ENCODE measurements at places on chromosomes 2 and 18.

DNA sequence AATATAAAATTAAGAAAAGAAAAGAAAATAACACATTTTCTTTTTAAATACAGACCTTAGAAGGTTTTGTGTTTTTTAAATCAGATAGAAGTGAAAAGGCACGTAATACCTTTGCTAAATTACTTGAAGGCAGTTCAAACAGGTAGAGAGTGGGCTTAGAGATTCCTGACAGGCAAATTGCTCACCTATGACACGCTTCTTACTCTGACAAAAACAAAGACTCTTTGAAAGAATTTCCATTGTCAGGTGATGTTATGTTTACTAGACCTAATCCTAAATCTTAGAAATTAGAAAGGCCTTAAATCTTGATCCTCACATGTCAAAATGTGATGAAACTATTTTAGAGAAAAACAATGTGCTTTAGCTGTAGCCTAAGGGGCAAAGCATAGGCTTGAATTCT lies 522.9 kb downstream of the SOX11 start:
- DNase-seq: no peak

DNA sequence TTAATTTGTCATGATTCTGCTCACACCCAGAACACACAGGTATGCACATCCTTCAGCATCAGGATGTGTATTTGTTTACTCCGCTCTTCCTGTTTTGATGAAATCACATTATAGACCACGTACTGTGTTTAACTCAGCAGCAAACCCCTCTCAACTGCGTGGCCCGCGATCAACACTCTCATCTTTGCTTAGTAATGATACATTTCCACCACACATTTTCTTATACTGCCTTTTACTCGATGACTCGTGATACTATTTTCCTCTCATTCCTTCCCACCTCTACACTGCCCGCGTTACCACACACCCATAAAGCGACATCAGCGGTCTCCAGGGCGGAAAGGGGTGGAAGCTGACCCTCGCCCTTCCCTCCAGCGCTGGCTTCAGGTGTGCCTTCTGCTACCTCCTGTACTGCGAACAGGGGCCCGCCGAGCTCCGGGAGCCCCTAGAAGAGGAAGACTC lies 1.3 kb downstream of the NETO1 start:
- no peak for DNase-seq

DNA sequence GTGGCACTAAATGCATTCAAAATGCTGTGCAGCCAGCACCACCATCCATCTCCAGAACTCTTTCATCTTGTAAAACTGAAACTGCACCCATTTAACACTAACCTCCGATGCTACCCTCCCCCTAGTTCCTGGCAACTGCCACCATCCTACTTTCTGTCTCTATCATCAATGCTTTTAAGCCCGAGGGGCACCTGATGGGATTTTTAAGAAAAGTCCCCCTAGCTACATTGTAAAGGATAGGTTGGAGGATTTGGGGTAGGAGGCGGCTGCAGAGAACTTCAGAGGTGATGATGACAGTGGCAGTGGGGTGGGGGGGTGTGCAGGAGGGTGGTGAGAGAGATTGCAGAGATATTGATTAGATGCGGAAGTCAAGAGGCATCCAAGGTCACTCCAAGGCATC lies 10.8 kb upstream of the YWHAQ start:
- DNase-seq: no peak

GRCh38 chr2:4269885-4270284 lies 566.5 kb downstream of the DCDC2C start:
- DNase-seq: no peak

GRCh38 chr2:207865210-207865609 lies 95.5 kb upstream of the FZD5 start:
- no peak for DNase-seq

DNA sequence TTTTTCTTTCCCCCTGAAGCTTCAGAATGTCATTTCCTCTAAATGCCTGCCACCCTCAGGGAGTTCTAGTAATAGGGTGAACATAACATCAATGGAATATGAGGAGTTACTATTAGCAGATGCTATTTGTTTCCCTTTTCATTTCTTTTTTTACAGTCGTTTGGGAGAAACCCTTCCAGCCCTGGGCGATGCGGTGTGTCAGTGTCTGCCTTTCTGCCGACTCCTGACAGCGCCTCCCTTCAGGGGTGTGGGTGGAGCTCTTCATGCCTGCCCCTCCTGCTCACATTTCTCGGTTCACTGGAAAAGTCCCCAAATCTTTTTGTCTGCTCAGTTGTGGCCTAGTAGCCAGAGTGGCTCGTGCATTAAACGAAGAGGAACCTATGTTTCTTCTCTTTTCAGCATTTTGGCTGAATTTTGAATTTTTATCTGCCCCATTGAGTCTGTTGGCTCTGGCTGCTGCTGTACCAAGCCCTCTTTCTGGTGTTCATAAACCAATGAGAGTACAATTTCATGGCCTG lies 72.3 kb downstream of the FMNL2 start:
- no peak for DNase-seq

- DNase-seq: no peak
Measured at GRCh38 chr2:148548716-148549400, 95.7 kb upstream of the EPC2 start.

DNA sequence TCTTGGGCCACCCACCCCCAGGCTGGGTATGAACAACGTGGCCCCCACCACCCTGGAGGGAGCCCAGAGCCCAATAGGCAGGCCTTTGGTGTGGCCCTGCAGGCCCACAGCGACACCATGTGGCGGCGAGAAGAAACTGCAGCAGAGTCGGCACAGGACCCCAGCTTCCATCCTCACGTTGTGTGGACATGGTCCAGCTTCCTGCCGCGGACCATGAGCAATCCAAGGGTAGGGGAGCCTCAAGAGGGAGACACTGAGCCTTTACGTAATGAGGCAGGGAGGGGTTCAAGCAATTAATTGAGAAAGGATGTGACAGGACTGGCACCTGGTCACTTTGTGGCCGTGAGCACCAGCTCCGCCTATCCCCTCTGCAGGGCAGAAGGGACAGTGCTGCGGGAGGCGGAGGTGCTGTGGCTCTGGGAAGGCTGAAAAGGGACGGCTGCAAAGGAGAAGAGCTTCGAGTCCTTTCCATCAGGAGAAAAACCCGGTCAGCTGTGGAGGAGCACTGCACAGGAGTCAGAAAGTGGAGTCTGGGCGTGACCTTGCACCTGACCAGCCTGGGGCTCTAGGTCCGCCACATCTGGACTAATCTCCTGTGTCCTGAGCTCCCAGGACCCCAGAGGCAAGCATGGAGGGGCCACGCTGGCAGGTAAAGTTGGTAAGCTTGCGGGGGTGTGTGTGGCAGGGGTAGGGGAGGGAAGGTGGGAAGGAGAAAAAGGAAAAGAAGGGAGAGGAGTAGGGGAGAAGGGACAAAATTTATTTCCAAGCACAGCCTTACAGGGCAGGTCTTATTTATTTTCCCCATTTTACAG lies 44.9 kb downstream of the TMEM37 start:
- DNase-seq: no peak

GRCh38 chr2:108927936-108928659 lies 60.9 kb downstream of the EDAR start:
- peak; percentile 3 for DNase-seq

DNA sequence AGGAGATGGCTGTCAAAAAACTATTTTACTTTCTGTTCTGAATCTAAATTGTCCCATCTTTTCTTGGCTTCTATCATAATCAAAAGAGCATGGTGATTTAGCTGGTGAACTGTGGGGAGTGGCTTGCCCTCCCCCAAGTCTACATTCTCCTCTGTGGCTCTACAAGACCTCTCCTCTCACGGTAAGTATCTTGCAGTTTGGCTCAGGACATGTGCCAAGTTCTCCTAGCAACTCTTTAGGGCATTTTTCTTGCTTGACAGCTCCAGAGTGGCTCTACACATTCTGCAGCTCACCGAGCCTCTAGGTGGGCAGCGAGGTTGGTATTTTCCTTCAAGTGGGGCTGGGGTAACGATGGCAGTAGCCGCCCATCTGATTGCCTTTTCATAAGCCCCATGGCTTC lies 29.1 kb downstream of the SLC4A5 start:
- DNase-seq: no peak

- no peak for DNase-seq
Measured at GRCh38 chr2:223877721-223878410, 40.5 kb upstream of the AP1S3 start.

GRCh38 chr2:73859721-73860586 lies 31.2 kb downstream of the STAMBP start:
- DNase-seq: no peak

DNA sequence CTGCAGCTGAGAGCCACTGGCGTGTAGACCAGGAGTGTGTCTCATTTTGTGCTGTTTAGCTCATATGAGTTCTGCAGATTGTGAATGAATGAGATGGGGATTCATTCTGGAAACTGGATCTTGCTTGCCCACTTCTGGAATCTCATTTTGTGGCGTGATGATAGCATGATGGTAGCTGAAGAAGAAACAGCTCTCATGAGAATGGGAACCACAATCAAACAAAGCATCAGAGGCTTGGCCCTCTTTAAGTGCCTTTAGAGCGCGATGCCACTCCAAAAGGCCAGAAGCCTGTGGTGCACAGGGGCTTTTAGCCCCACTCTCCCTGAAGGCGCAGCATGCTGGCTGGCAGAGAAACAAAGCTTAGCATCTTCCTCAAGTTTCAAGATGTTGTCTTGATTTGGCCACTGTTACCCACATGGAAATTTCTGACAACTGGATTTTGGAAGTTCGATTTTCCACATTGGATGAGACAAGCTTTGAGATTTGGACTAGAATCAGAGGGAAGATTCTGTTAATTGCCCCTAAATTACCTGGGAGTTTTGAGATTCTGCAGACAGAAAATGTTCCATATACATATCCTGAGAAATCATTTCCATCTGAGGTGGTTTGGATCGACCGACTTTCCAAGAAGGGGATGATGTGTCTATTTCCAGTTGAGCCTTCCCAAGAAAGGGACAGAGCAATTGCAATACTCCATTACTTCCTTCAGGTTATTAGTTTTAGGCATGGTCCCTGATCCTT lies 234.5 kb downstream of the VAPA start:
- no peak for DNase-seq

GRCh38 chr18:56030060-56030459 lies 442.1 kb upstream of the TCF4 start:
- no peak for DNase-seq

DNA sequence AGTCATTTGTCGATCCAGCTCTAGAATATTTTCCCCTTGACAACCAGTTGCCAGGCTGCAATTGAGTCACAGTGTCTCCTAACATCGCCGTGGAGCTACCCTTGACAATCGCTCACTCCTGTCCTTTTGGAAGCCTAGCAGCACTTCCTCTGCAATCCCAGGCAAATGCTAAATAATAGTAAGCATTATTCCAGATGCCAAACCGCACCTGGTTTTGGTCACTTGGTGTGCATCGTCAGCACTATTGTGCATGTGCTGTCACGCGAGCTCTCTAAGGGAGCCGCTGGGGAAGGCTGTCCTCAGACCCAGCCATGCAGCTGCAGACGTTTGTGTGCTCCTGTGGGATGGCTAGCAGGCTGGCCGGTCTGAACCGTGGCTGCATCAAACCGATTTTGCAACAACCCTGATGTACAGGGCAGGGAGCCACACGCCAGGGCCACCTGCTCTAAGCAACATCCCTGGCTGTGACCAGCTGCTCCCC lies 549.5 kb upstream of the ID2 start:
- no peak for DNase-seq
